Stimulated activated CD4-positive, alpha-beta T cell treated with anti-CD3 and anti-CD28 coated beads, Interleukin-4, amount 100 ng/mL, for 4 hours (primary cell): ENCODE measurements at places on chromosomes 2 and 18.

DNA sequence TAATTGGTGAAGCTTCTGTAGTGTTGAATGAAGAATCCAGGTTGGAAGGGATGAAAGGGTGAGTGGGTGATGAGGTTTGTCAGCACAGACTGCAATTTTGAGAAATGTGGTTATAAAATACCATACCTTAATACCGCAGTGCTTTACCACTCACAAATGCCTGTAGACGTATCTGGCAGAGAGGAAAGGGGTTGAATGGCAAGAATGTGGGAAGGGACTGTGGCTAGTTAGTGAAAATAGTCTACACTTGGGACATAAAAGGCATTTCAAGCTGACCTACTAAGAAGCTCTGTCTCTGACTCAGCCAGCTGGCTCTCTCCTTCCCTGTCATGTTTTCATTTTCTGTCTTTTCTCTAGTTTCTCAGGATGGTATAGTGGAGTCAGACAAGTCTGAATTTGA is 25.1 kb downstream of the CDK15 start:
- DNase-seq: no peak

DNA sequence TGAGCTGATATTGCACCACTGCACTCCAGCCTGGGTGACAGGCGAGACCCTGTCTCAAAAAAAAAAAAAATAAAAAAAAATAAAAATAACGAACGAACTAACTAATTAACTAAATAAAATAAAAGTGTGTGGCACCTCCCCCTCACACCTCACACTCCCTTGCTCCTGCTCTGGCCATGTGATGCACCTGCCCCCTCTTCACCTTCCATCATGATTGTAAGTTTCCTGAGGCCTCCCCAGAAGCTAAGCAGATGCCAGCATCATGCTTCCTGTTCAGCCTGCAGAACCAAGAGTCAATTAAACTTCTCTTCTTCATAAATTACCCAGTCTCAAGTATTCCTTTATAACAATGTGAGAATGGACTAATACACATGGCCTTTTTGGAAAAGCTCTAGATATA is 232.1 kb downstream of the TGIF1 start:
- DNase-seq: no peak

GRCh38 chr18:24208270-24209035 is 69.6 kb downstream of the CABYR start:
- no peak for DNase-seq

DNA sequence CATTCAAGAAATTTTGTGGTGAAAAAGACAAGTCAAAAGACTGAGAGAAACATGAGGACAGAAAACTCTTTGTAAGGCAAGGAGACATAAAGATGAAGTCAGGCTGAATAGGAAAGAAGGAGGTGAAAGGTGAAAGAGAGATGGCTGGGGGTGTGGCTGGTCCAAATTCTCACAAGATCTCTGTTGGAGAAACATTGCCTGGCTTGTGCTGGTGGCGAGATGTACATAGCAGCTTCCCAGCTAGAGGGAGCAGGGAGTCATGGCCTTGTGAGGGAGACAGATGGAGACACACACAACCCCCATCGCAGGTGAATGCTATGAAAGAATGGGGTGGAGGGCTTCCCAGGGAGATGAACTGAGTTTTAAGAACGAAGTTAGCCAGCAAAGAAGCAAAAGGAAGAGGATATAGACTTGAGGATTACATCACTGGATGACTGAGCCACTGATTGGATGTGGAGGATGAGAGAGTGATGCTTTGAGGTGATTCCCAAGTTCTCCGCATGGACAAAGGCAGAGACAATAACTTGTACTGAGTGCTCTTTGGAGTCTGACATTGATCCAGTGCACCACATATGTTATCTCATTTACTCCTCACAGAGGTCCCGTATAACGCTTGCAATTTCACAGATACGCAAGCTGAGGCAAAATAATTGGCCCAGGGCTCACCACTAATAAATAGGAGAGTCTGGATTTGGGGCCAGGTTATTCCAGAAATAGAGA is 3.7 kb upstream of the EMX1 start:
- DNase-seq: no peak

- DNase-seq: no peak
Measured at GRCh38 chr2:163800951-163801381, 65.2 kb upstream of the FIGN start.

GRCh38 chr2:219119422-219120043 is 41.1 kb downstream of the NHEJ1 start:
- peak; percentile 46 for DNase-seq

DNA sequence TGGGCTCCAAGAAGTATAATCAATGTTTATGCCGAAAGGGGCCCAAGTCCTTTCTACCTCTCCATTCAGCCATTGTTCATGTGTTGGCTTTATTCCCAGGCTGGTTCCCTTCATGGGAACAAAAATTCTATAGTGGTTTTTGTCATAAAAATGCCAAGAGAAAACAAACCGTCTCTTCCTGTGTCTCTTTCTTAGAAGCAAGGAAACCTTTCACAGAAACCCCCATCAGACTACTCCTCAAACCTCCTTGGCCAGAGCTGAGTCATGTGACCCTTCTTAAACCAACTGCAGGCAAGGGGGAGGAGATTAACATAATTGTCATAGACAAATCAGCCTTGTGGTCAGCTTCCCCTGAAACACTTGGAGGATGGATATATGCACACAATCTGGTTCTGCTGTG is 75.1 kb upstream of the TANK start:
- DNase-seq: no peak

- no peak for DNase-seq
Measured at GRCh38 chr2:136162438-136162837, 44.5 kb upstream of the CXCR4 start.

DNA sequence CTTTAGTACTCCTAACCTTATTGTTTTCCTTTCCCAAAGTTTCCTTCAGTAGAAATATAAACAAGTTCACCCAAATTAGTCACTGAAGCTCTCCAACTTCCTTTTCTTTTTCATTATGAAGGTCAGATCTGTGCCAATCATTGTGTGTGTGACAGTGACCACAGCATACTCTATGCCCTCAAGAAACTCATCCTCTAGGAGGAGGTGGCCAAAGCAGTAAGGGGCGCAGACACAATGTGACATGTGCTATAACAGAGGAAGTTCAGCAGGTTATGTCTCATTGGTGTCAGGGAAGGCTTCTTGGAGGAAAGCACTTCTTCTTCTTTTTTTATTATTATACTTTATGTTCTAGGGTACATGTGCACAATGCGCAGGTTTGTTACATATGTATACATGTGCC is 60.0 kb upstream of the PSME4 start:
- no peak for DNase-seq

DNA sequence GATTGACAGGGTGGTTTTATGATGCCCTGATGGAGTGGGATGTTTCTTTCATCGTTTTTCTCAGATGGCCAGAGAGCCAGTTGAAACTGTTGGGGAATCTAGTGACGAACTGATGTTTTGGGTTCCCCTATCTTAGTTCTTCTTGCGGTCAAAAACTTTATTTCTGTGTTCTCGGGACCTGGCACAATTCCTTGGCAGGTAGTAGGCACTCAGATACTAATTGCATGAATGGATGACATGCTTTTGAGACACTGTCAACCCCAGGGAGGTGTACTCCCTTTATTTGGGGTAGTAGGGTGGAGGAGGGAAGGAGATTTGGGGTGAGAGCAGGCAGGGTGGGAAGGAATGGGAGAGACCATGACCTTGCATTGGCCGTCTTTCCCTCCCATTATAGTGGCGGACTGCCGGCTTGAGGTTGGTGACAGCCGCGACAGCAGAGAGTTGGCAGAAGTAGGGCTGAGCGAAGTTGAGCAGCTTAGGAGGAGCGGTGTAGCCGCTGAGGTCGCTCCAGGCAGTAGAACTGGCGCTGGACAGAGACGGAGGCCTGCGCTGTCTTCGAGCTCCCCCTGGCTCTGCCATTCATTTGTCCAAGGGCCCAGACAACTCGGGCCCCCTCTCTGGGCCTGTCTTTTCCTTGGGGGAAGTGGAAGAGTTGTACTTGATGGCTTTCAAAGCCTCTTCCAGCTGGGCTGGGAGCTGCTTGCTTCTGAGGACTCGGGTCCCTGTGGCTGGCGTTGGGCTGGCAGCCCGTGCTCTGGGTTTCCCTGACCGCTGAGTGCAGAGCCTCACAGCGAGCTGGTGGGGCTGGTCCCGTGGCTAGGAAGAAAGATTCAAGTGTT is 2.6 kb downstream of the TET3 start:
- DNase-seq: no peak

- DNase-seq: no peak
Measured at GRCh38 chr2:157173740-157174184, 83.7 kb upstream of the GALNT5 start.

DNA sequence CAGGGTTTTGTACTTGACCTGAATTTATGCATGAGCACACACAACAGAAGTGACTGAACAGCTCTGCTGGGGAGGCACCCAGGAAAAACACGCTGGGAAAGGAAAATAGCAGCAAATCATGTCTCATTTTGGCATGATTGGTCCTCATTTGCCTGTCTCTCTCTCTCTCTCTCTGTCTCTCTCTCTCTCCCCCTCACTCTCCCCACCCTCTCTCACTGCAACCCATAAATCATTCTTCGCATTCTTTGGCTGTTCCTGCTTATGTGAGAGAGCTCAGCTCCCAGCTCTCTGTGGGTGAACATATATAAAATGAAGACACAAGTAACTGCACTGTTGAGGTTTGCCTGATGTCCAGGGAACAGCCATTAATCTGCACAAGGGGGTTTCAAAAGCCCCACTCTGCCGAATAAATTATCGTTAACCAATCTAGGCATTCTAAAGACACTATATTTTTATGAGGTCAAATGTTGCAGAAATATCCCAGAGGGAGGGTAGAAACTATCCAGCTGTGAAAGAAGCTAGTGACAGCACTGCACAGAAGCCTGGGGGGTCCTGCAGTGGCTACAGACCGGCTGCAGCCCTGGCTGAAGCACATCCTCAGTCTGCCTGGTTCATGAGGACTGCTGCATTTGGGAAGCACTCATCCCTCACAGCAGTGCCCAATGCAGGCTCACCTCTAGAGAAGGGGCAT is 260.3 kb downstream of the AFF3 start:
- DNase-seq: no peak

DNA sequence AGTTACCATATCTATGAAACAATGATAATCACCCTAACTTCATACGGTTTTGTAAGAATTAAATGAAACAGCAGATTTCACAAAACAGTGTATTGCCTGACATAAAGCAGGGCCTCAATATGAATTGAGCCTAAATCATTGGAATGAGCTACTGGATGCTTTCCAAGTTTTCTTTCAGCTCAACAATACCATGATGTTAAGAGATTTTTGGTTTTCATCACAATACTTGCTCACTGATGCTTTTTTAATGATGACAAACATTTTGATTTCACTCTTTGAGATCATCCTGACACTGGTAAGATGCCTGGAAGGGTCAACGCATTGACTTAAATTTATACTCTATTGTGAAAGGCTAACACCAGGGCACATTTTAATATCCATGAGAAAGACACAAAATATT is 377.5 kb downstream of the ZNF521 start:
- DNase-seq: no peak

DNA sequence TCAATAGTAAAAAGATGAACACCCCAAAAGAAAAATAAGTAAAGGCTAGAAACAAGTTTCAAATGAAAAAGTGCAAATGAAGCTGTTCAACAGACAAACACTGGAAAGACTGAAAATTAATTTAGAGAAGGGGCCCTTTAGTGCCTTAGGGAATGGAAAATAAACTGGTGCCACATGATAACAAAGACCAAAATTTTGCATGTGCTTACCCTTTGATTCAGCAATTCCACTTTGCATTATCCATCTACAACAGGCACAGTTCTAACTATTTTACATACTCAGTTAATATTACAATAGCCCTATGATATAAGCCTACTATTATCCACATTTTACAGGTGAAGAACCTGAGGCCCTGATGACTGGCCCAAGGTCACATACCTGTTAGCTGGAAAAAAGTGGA is 183.9 kb downstream of the NBAS start:
- DNase-seq: no peak

DNA sequence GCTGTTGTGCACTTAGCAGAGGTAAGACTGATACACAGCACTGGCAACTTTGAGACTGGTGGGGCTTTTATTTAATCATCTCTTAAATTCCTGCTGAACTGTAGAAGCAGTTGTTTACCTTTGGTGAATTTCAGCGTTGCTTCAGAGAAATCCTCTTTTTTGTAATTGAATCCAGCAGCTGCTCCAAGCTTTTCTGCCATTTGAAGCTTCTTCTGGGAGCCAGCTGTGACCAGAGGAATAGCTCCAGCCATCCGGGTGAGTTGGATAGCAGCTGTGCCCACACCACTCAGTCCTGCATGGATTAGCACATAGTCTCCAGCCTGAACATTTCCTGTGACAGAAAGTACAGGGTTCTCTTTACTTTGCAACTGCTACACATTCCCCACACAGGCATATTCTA is 3.9 kb downstream of the TP53I3 start:
- DNase-seq: no peak

- DNase-seq: no peak
Measured at GRCh38 chr18:32257084-32257785, 67.4 kb downstream of the MEP1B start.

GRCh38 chr2:212953170-212953920 is 198.1 kb downstream of the IKZF2 start:
- no peak for DNase-seq

DNA sequence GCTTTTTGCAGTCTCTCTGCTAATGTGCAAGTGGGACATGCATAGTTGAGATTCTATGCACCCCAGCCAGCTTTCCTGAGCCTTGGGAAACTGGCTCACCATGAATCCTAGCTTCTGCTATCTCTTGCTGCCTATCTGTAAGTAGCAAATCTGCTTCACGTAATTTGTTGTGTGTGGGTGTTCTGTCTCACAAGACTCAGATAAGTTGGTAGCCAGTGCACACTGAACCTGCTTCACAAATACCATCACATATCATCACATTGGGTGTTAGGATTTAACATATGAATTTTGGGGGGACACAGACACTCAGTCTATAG is 13.9 kb upstream of the VRK2 start:
- DNase-seq: no peak

DNA sequence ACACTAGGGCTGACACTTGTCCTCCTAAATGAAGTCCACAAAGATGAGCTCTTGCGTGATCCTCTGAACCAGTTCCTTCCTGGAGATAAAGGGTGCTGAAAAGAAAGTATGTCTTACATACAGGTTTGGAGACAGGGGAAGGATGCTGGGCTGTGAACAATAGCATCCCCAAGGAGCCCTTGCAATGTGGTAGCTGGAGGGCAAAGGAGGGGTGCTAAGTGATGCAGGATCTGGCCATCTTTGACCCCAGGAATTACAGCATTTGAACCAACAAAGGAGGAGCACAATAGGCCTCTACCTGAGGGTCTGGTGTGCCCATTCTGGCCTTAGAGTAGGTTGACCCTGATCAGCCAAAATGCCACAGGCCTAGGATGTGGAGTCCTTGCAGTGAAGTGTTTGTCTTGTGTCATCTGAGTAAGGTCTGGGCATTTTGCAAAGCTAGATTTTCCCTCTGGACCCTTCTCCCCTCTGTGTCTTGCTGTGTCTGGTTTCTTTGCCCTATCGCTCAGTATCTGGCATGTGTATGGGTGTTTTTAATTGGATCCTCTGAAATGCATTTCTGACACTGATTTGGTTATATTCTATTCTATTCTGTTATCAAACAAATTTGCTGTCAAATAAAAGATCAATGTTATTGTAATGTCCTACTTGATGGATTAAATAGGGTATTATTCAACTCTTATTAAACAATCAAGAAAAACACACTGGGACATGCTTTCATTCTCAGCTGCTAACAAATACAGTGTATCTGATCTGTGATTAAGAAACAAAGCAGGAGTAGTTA is 364.8 kb upstream of the MEIS1 start:
- DNase-seq: no peak
